Activated naive CD4-positive, alpha-beta T cell treated with anti-CD3 and anti-CD28 coated beads, Interleukin-2, amount 50 U/mL, for 72 hours (primary cell): ENCODE measurements at places on chromosomes 1 and 21.

DNA sequence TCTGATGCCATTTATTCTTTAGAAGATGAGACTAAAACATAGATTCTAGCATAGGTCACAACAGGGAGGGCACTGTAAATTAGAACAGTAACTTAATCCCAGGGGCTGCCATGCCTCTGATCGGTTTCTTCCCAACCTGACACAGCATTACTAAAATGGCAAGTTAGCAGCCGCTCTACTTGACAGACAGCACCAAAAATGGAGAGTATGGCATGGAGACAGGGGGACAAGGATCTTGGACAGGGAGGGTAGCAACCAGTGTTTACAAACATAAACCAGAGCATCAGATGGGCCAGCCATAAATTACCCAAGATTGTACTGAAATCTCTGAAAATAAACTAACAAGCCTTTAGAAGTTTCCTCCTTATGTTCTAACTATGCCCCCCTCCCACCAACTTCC, 5.9 kb downstream of the DUSP10 start:
- no peak for DNase-seq

DNA sequence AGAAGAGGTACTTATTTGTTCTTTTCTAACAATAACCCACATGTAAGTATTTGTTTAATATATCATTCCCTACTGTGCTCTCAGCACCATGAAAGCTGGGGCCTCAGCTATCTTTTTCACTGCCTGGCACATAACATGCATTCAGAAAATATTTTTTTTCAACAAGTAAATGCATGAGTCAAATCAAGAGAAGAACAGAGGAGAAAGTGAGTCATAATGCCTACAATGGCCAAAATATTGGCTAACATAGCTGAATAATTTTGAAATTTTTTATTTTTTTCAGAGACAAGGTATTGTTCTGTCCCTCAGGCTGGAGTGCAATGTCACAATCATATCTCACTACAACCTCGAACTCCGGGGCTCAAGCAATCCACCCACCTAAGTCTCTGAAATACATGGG, 252.2 kb upstream of the ADAMTS5 start:
- no peak for DNase-seq

DNA sequence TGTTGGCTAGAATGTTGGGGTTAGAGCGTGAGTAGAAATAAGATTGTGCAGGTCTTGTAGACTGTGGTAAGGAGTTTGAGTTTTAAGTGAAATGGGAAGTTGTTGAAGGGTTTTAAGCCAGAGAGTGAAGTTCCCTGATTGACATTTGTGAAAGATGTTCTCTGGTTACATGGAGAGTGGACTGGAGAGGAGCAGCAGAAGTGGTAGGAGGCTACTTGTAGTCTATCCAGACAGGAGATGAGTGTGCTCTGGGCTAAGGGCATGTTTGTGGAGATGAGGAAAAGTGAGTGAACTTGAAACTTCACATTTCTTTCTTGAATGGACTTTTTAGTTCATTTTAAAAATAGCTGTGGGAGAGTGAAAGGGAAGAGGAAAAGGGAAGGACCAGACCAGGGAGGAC, 37.0 kb downstream of the F3 start:
- DNase-seq = no peak

DNA sequence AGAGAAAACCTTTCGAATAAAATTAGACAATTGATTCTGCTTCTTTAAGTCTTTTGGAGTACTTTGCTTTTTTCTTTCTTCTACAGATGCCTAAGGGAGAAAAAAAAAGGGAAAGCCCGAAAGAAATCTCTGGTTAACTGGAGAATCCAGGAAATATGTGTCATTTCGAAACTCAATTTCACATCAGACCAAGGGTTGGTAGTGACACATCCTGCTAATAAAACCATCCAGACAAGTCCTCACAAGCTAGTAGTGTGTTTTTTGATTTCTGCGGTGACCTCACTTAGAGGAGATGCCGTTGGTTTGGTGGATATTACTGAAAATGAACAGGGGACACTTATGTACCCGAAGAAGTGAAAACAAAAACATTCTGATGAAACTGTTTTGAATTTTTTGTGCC, 726.5 kb upstream of the ADAMTS5 start:
- no peak for DNase-seq

GRCh38 chr1:29315876-29316275, 79.6 kb downstream of the PTPRU start:
- DNase-seq = no peak

- DNase-seq = no peak
These were observed 131.6 kb downstream of the RRAGC start for GRCh38 chr1:38727684-38728584.

GRCh38 chr1:15543589-15544568, 17.2 kb downstream of the DNAJC16 start:
- DNase-seq = no peak

DNA sequence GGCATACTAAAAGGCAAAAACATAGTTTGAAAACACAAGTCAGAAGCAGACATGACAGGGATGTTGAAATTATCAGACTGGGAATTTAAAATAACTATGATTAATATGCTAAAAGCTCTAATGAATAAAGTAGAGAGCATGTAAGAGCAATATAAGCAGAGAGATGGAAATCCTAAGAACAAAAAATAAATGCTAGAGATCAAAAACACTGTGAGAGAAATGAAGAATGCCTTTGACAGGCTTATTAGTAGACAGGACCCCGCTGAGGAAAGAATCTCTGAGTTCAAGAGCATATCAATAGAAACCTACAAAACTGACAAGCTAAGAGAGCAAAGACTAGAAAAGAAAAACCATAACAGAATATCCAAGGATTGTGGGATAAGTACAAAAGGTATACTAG, 93.9 kb downstream of the MPZL1 start:
- no peak for DNase-seq

DNA sequence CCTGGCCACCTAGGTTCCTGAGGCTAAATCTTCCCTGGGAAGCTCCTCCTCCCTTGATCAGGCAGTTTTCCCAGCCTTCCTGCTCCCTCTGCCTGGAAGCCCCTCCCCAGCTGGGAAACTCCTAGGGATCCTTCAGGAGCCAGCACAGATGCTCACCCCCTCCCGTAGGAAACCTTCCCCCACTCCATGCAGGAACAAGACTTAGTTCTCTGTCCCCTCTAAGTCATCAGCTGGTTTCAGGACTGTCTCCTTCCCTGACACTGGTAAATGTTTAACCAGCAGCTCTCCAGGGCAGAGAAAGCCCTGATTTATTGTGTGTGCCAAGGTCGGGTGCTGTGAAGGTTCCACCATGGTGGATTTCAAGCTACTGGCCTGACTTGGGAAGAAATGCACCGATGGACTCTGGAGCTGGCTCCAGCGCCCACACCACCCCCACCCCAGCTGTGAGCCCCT, 25.0 kb downstream of the TTC39A start:
- no peak for DNase-seq

- DNase-seq = no peak
These were observed 23.9 kb downstream of the FASLG start for GRCh38 chr1:172682812-172683211.

- no peak for DNase-seq
These were observed 90.7 kb downstream of the RHOU start for GRCh38 chr1:228825840-228826484.

DNA sequence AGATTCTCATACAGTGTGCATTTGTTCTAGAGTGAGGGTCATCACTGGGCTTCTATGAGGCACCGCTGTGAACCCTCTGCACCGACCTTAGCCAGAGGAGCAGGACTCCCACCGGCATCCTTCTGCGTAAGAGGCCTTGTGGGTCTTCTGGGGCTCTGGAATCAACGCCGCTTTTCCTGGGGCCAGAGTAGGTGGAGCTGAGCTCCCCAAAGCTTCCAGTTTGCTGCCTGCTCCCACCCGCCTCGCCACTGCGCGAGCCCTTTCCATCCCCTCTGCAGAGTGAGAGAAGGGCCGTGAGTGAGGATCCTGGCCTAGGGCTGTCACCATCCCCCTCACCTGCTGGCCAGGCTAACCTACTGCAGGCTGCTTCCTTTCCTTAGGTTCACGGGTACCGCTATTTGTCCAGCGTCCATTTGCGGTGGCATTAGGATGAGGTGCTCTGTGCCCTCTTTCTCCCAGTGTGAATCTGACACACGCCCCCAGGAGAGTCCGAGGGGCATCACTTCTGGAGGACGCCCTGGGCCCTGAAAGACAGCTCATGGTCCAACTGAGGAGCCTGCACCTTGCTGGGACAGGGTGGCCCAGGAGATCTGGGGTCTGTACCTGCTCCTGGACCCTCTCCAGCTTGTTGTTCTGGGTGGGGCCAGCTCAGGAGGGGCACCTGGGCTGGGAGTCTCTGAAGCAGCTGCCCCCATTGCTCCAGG, 36.2 kb downstream of the UMODL1 start:
- DNase-seq = no peak

DNA sequence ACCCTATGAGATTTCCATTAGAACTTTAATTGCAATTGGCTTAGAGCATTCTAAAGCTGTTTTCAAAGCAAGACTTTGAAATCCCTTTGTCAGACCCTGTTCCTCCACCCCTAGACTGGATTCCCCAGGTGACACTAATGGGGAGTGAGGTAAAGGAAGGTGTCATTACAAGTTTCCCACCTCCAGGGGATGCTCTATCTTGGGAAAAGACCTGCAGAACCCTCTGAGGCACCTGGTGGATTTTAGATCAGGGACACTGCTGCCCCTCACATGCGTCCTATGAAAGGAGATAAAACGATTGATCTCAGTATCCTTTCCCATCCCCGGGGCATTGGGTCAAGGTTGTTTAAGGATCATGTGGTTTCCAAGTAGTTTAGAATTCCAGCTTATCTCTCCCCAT, 80.3 kb upstream of the RGS4 start:
- no peak for DNase-seq

DNA sequence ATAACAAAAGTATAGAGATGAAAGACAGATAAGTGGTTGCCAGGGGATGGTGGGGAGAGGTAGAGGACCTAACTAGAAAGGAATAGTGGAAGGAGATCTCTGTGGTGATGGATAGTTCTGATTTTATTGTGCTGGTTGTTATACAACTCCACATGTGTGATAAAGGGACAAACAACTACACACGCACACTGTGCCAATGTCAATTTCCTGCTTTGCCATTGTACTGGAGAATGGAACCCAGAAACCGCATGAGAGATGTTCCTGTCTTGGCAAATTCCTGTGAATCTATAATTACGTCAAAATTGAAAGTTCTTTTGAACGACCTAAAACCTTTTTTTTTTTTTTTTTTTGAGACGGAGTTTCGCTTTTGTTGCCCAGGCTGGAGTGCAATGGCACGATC, 11.0 kb downstream of the TNFRSF9 start:
- DNase-seq = no peak

DNA sequence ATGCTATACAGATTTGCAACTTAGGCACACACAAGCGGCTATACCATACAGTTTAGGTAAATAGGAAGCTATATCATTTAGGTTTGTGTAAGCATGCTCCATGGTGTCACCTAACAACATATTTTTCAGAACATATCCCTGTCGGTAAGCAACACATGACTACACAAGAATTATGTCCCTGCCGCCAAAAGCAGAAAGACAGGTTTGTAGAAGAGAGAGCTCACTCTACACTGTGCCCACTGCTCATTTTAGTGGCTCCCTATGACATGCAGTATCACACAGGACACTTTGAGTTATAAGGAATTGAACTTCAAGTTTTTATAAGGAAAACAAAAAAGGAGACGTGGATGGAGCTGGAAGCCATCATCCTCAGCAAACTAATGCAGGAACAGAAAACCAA, 132.5 kb upstream of the KAZN start:
- no peak for DNase-seq

DNA sequence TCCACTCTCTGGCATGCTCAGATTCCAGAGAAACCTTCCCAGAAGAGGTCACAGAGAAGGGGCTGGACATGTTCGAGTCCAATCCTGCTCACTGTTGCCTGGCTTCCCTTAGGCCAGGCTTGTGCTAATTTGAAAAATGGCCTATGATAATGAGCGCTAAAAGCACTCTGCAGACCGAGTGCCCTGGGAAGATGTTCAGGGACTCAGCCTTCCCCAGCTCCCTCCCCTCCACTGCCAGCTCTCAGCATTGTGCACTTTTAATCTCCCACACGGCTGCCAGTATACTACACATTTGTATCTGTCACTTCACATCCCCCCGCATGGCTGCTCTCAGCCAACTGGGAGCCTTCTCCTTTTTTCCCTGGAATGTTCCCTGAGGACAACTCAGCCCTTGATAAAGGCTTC, 24.1 kb downstream of the FAM163A start:
- no peak for DNase-seq

DNA sequence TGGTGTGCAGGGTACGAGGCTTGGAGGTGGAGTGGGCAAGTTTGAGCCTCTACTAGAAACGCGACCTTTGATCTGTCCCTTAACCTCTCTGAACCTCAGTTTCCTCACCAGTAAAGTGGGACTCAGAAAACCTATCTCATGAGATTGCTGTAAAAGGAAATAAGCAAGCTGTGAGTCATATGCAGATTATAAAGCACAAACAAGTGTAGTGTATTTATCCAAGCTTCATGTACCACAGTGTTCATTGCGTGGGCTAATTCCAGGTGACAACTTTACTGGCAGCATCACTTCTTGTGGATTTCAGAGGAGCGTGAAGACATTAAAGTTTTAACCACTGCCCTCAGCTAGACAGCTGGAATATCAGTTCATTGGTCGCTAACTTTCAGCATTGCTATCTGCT, 44.4 kb downstream of the ZNF697 start:
- no peak for DNase-seq
